Stimulated activated CD8-positive, alpha-beta memory T cell treated with anti-CD3 and anti-CD28 coated beads, Interleukin-7, amount 100 ng/mL, for 1 hour (primary cell): ENCODE measurements at places on chromosomes 5 and 9.

DNA sequence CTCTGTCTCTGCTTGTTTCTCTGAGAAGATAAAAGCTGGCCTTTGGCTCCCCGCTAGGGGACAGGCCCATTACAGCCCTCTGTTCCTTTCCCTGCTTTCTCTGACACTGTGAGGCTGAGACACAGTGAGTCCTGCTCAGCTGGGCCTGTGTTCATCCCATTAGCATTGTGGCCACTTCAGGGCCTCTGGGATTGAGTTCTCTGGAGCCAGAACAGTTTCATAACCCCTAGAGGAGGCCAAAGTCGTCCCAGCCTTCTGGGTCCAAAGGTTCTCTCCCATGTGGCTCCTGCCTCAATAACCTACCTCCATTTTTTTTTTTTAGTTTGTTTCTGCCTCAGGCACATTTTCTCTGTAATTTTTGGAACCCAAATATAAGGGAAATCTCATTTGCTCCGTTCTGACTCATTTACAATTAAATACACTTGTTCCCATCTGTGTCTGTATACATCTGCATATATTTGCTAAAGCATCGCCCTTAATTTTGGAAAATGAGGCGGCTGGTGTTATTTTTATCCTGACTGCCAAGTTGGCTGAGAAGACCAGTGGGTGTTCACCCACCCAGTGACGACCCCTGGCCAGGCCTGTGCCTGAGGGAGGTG lies 27.3 kb upstream of the CTNNA1 start:
- no peak for DNase-seq

- DNase-seq: no peak
Measured at GRCh38 chr9:70835323-70835722, 286.1 kb downstream of the TRPM3 start.

DNA sequence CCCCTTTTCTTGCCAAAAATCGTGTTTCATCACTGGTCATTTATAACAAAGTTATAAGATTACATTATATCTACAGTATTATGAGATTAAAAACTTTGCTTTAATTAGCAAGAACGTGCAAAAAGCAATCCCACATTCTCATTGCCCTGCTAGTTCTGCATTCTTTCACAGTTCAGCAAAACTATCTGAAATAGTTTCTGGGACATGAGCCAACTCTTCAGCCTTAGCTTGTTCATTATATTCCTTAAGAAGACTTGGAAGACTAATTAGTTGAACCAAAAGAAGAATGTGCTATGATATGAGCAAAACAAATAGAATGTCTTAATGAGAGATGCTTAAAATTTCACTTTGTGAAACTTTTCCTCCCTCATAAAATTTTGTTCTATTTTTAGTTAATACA lies 76.7 kb downstream of the ITGA1 start:
- DNase-seq: no peak

DNA sequence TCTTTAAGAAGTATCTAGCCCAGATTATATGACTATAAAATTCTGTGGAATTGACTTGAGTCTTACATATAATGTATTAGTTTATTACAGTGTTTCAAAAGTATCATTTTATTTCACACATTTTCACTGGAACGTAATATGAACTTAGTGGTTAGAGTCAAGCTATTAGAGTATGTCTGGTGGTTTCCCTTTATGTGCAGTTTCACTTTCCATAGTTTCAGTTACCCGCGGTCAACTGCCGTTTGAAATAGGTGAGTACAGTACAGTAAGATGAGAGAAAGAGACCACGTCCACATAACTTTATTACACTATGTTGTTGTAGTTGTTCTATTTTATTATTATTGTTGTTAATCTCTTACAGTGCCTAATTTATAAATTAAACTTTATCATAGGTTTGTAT lies 50.5 kb downstream of the COMMD10 start:
- no peak for DNase-seq

DNA sequence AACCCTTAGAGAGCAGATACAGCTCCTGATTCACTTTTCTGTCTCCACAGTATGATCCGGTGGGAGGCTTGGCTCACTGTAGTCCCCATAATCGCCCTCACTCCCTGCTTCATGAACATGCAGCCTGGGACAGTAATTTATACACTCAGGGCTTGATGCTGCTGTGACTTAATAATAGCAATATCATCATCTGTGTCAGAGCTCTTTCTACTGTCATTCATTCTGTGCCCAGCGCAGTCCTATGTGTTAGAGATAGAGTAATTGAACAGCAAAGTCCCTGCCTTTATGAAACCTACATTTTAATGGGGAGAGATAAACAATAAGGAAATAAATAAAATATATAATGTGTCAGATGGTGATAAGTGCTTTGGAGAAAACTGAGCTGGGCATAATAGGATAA lies 2.8 kb upstream of the HEMGN start:
- DNase-seq: no peak

- DNase-seq: no peak
Measured at GRCh38 chr5:77707791-77708190, 68.3 kb downstream of the TBCA start.

- DNase-seq: no peak
Measured at GRCh38 chr9:99336005-99336404, 113.9 kb downstream of the SEC61B start.

- no peak for DNase-seq
Measured at GRCh38 chr5:151002250-151002649, 18.1 kb upstream of the GPX3 start.

GRCh38 chr5:20605732-20606525 lies 617.9 kb upstream of the CDH18 start:
- DNase-seq: no peak

DNA sequence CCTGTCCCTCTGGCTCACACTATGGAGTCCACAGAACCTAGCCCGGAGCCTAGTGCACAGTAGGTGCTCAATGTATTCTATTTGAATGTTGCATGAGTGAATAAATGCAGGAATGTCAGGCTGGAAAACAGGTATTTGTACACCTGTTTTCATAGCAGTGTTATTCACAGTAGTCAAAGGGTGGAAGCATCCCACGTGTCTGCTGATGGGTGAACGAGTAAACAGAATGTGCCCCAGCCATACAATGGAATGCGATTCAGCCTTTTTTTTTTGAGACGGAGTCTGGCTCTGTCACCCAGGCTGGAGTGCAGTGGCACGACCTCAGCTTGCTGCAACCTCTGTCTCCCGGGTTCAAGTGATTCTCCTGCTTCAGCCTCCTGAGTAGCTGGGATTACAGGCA lies 31.5 kb upstream of the IER5L start:
- DNase-seq: no peak

- DNase-seq: no peak
Measured at GRCh38 chr9:70177121-70177520, 81.7 kb upstream of the SMC5 start.

DNA sequence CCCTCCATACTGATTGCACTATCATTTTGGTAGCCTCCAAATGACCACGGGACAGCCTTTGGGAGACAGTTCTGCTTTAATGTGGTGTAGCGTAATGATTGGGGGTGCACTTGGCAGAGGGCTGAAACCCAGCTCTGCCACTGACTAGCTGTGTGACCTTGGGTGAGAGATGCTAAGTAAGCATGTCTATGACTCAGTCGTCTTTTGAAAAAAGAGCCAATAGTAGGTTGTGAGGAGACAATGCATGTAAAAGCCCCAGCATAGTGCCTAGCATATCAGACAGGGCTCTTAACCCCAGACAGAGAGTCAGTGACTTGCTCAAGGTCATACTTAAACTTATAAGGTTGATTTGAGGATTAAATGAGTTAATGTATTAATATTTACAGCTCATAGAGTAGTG lies 18.0 kb upstream of the CXCL14 start:
- DNase-seq: no peak

DNA sequence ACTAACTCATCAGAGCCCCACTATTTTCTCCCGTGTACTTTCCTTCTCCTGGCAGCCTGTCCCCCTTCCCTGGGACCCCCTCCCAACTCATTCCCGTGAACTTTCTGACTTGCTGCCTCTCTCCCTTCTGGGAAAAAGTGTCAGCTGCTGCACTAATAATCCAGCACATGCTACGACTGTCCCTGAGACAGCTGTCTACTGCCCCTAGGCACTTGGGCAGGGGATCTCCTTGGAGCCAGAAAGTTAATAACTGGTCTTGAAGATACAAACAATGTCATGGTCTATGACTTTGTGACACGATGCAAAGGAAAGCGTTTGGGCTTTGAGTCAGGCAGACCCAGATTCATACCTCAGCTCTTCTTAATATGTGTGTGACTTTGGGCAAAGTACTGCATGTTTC lies 10.1 kb upstream of the RNF183 start:
- DNase-seq: no peak
